ENCODE measurements at places on chromosomes 7 and 10. TPM values are rescaled to one million over a fixed set of nuclear protein-coding genes. Genes with fewer than 3 reads are reported as not detected.
A peak's percentile ranks its signal among the peaks of the same experiment; 100 is the strongest.

- H3K27ac ChIP-seq: no peak overlapping the region
- no peaks in the 10 kb centered on the region for H3K27me3 ChIP-seq
- no peaks in the 10 kb centered on the region for H3K36me3 ChIP-seq
- no peak overlapping the region for H3K4me3 ChIP-seq
These were observed 88.5 kb downstream of the ANKRD7 start for GRCh38 chr7:118312966-118313365.

DNA sequence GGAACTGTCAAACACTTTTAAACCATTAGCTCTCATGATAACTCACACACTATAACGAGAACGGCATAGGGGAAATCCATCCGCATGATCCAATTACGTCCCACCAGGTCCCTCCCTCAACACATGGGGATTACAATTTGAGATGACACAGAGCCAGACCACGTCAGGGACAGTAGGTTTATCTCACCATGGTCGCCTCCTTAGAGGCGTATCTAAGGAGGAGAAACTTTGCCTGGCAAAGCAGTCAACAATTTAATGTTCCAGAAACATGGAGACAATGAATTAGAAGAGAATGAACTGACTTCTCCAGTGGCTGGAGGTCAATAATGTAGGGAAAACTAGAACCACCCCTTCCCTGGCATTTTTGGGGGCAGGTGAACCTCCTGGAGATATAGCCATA, 488.4 kb upstream of the AUTS2 start:
- no peaks in the 10 kb centered on the region for H3K27me3 ChIP-seq
- H3K36me3 ChIP-seq: no peaks in the 10 kb centered on the region
- H3K4me1 ChIP-seq: peaks cover 7% of the 10 kb centered on the region
- no peak overlapping the region for H3K27ac ChIP-seq
- H3K4me3 ChIP-seq: no peak overlapping the region

GIMAP4 gene
- total RNA-seq: not detected

HPSE2 gene
- total RNA-seq: 0.58 TPM

DNA sequence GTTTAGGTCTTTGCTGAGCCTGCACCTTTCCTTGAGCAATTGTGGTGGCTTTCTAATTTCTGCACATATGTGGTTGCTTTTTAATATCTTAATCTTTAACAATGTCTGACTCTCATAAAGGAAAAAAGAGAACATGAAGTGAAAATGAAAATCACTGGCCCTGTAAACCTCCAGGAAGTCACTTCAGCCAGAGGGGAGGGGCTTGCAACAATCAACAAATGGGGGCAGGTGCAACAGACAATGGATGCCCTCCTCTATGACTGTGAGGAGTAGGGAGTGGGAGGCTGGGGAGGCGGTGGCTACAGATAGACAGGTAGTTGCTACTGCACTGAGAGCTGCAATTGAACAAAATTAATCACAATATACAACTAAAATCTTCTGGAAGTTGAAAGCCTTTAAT, 1377.4 kb downstream of the XPNPEP1 start:
- H3K4me3 ChIP-seq: no peak overlapping the region
- H3K27me3 ChIP-seq: no peaks in the 10 kb centered on the region
- no peaks in the 10 kb centered on the region for H3K4me1 ChIP-seq
- H3K27ac ChIP-seq: no peak overlapping the region
- no peak for DNase-seq

DNA sequence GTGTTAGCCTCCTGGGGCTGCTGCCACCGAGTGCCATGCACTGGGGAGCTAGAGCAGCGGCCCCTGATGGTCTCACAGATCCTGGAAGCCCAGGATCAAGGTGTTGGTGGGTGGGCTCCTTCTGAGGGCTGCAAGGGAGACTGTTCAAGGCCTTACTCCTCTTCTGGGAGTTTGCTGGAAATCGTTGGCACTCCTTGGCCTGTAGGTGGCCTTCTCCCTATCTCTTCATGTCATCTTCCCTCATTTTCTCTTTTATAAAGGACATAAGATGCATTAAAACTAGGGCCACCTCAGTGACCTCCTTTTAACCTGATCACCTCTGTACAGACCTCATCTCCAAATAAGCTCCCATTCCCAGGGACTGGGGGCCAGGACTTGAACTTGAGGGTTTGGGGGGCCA, 27.0 kb upstream of the ZNF862 start:
- H3K27ac ChIP-seq: no peak overlapping the region
- peaks cover 6% of the 10 kb centered on the region for H3K4me1 ChIP-seq
- H3K4me3 ChIP-seq: no peak overlapping the region
- no peaks in the 10 kb centered on the region for H3K36me3 ChIP-seq

STN1 gene
- total RNA-seq: 10.3 TPM

MCM10 gene
- total RNA-seq: 60.3 TPM

GRCh38 chr7:100171087-100171681, 2.8 kb upstream of the GAL3ST4 start:
- H3K4me3 ChIP-seq: peak overlapping the region; percentile 67
- peak; percentile 84 for DNase-seq
- H3K4me1 ChIP-seq: peaks cover 11% of the 10 kb centered on the region
- H3K27me3 ChIP-seq: no peaks in the 10 kb centered on the region
- H3K36me3 ChIP-seq: peaks cover 8% of the 10 kb centered on the region

SAP25 gene
- total RNA-seq: 5.8 TPM

DNAJB6 gene
- 295 TPM for total RNA-seq

- H3K36me3 ChIP-seq: no peaks in the 10 kb centered on the region
- H3K4me3 ChIP-seq: peak within 1 kb of the TSS; percentile 47
- no peaks in the 10 kb centered on the region for H3K4me1 ChIP-seq
- H3K27ac ChIP-seq: no peak within 1 kb of the TSS
- no peak for DNase-seq
These were observed at the start of gene ITGA8 for GRCh38 chr10:15719899-15720634. ITGA8 (minus strand) TSS chr10:15719922; CDS start chr10:15719771, 151 bp downstream.

- H3K27ac ChIP-seq: no peak overlapping the region
- H3K4me1 ChIP-seq: no peaks in the 10 kb centered on the region
- H3K4me3 ChIP-seq: no peak overlapping the region
- no peak for DNase-seq
- H3K27me3 ChIP-seq: no peaks in the 10 kb centered on the region
These were observed 197.7 kb downstream of the HIBADH start for GRCh38 chr7:27464970-27465369.

GRCh38 chr10:20614911-20615310, 282.2 kb downstream of the NEBL start:
- H3K27me3 ChIP-seq: no peaks in the 10 kb centered on the region
- H3K4me1 ChIP-seq: no peaks in the 10 kb centered on the region
- no peaks in the 10 kb centered on the region for H3K36me3 ChIP-seq
- peak; percentile 34 for DNase-seq
- no peak overlapping the region for H3K4me3 ChIP-seq

GRCh38 chr7:12111422-12112405, 99.4 kb upstream of the TMEM106B start:
- peak; percentile 83 for DNase-seq
- H3K27me3 ChIP-seq: no peaks in the 10 kb centered on the region
- H3K4me1 ChIP-seq: no peaks in the 10 kb centered on the region
- no peak overlapping the region for H3K27ac ChIP-seq
- H3K36me3 ChIP-seq: no peaks in the 10 kb centered on the region

NEUROG3 gene
- total RNA-seq: 0.31 TPM

DNA sequence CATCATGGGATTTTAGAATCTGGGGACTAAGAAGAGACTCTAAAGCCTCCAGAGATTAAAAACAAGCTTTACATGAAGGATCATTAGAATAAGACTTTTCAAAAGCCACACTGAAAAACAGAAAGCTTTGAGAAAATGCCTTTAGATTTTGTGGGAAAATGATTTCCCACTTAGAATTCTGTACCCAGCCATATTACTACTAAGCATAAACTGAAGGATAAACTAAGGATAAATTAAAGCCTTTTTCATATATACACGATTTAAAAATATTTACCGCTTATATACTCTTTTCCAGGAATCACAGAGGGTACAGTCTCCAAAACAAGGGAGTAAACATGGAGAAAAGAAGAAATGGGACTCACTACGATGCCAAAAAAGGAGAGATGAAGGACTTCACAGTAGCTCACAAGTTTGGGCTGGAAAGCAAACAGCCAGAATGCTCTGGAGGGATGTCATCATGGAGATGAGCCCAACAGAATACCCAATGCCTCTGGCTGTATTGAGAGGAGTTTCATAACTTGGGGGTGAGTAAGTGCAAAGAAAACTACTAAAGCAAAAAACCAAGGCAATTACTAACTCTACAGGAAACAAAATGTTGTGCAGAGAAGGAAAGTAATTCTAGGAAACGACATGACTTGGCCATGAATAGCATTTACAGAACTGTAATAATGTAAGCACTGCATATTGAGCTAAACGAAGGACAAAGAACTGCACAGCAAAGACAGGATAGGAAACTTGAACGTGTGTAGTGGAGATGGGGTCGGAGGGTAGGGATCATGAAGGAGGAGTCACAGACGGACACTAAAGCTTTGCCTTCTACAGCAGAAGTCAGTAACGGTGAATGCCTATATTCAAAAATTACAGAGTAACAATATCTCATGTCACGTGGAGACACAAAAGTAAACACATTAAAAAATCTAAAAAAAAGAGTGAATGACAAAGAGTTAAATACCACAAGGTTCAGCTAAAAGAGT, 61.4 kb upstream of the ASAH2 start:
- H3K4me1 ChIP-seq: no peaks in the 10 kb centered on the region
- H3K27ac ChIP-seq: no peak overlapping the region
- H3K4me3 ChIP-seq: no peak overlapping the region
- no peak for DNase-seq
- H3K27me3 ChIP-seq: no peaks in the 10 kb centered on the region
- H3K36me3 ChIP-seq: no peaks in the 10 kb centered on the region

OTUD1 gene
- total RNA-seq: 6.6 TPM

NPC1L1 gene
- not detected for total RNA-seq

DNA sequence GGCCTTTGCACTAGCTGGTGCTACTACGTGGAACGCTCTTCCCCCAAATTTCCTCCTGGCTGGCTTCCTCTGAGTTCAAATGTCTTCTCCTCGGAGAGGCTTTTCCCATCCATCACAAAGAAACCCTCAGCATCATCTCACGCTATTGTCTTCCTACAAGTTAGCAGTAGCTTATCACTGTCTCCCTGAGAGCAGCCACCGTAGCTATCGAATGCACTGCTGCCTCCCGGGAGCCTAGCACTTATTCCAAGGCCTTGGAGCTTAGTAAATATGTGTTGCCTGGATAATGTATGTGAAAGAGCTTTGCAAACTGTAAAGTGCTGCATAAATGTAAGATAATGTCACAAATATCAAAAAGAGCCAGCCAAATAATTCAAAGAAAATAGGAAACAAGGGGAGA, 124.4 kb downstream of the KCNMA1 start:
- no peaks in the 10 kb centered on the region for H3K36me3 ChIP-seq
- DNase-seq: no peak
- no peak overlapping the region for H3K27ac ChIP-seq
- no peaks in the 10 kb centered on the region for H3K27me3 ChIP-seq

GRCh38 chr7:28551331-28551730, 139.0 kb downstream of the CREB5 start:
- no peak overlapping the region for H3K4me3 ChIP-seq
- H3K27ac ChIP-seq: no peak overlapping the region
- no peak for DNase-seq
- H3K4me1 ChIP-seq: peaks cover 3% of the 10 kb centered on the region
- no peaks in the 10 kb centered on the region for H3K36me3 ChIP-seq

GRCh38 chr10:23198940-23199767, 7.0 kb downstream of the PTF1A start:
- H3K4me3 ChIP-seq: peak overlapping the region; percentile 35
- peaks cover 97% of the 10 kb centered on the region for H3K27me3 ChIP-seq
- peak; percentile 89 for DNase-seq
- no peak overlapping the region for H3K27ac ChIP-seq
- no peaks in the 10 kb centered on the region for H3K36me3 ChIP-seq

DNA sequence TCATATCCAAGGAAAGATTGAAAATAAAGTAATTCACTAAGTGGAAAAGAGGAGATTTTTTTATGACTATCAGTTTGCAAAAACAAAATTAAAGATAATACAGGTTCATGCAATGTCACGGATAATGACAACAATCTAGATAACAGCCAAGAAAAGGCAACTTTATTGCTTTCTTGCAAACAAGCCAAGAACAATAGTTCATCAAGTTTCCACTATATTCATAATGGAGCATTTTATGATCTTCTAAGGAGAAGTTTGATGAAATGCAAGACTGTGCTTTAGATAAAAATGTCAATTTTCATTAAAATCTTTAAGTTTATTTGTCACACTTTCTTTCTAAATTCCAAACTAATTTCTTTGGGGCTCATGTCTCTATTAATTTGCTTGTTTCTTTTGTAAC, 53.9 kb upstream of the NRP1 start:
- no peak for DNase-seq
- no peaks in the 10 kb centered on the region for H3K27me3 ChIP-seq
- no peaks in the 10 kb centered on the region for H3K4me1 ChIP-seq
- H3K36me3 ChIP-seq: no peaks in the 10 kb centered on the region
- H3K27ac ChIP-seq: no peak overlapping the region
- H3K4me3 ChIP-seq: no peak overlapping the region

SYCE1 gene
- not detected for total RNA-seq

DNA sequence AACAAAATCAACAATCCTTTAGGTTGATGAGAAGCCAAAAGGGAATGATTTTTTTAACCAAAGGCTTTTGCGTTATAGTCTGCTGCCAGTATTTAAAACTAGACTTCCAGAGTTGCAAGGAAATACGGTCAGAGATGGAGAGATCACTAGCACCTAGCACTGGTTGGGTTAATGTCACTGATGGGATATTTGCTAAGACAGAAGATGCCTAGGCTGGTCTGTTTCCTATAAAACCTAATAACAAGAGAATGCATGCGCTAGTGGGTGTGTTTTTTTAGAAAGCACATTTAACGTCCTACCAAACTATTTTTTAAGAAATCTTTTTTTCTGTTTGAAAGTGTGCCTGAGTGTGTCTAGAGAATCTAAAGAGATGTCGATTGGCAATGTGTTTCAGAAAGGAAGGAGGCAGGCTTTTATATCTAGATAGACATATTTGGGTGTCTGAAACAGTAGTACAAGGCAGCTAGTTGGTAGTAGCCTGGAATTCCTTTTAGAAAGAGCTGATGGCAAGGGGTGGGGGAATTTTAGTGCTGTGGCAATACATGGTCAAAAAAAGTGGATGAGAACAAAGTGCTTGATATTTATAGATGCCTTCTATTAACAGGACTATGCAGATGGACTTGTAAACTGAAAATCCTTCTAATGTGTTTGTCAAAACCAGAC, 863 bp downstream of the CALD1 start:
- H3K4me1 ChIP-seq: peaks cover 7% of the 10 kb centered on the region
- no peak for DNase-seq
- no peaks in the 10 kb centered on the region for H3K27me3 ChIP-seq
- peak overlapping the region; percentile 63 for H3K4me3 ChIP-seq

All from H1 (cell line).